ENCODE measurements at places on chromosomes 5 and 9.

- no peak for DNase-seq
Measured at GRCh38 chr5:138529812-138530211, 13.2 kb downstream of the ETF1 start.

- no peak for DNase-seq
Measured at GRCh38 chr5:132253452-132254320, 3.8 kb upstream of the PDLIM4 start.

- no peak for DNase-seq
Measured at GRCh38 chr9:112140936-112141335, 34.2 kb downstream of the SUSD1 start.

GRCh38 chr9:125988479-125989050, 241.4 kb downstream of the PBX3 start:
- DNase-seq: no peak

- no peak for DNase-seq
Measured at GRCh38 chr5:72691751-72692150, 124.7 kb upstream of the TNPO1 start.

- DNase-seq: no peak
Measured at GRCh38 chr5:56757077-56757476, 58.3 kb upstream of the MAP3K1 start.

GRCh38 chr9:94649100-94649819, 9.9 kb upstream of the FBP1 start:
- DNase-seq: no peak

DNA sequence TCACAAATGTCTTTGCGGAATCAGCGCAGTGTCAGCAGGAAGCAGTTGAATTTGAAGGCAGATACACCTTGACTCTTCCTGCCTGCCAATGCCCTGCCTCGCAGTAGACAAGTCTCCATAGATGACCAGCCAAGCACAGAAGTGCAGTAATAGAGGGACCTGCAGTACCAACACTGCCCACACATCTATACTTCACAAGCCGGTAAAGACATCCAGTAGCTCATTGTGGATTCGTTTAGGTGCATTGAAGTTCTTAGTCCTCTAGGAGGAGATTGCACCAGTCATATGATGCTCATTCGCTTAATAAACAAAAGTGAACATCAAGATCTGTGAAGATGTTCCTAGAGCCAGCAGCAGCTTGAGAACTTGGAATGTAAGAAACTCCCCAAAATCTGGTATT, 7.1 kb upstream of the IFNA2 start:
- DNase-seq: no peak

DNA sequence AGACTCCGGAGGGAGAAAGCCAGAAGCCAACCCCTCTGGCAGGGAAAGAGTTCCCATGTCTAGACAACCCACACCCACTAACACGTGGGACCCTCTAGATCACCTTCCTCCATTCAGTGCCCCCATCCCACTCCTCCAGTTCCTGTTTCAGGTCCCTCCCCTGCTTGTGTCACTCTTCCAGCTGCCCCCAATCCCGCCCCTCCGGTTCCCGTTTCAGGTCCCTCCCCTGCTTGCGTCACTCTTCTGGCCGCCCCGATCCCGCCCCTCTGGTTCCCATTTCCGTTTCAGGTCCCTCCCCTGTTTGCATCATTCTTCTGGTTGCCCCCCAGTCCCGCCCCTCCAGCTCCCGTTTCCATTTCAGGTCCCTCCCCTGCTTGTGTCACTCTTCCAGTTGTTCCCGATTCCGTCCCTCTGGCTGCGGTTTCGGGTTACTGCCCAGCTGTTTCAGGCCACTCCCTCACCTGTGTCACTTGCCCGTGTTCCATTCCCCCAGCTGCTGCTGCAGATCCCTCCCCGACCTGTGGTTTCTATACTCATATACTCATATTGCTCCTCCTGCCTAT, 64.8 kb upstream of the RANBP6 start:
- DNase-seq: peak; percentile 65

DNA sequence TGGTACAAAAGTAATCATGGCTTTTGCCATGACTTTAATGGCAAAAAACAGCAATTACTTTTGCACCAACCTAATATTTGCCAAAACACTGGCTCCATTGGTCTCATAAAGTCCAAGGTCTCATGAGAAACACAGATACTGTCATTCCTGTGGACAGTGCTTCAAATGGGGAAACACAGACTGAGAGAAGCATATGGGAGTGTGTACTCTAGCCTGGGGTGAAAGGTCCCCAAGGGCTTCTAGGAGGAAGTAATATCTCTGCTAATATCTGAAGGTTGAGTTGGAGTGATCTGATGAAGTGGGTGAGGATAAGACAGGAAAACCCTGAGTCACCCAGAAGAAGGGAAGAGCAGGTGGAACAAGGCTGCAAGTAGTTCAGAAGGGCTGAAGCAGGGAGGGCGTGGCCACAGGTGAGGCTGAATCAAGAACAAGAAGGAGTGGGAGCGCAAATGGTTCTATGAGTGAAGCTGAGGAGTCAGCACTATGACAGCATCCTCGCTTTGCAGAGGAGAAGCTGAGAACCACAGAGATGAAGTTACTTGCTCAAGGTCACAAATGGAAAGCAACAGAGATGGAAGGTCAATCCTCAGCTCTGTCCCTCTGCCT, 164.1 kb downstream of the ASTN2 start:
- no peak for DNase-seq

DNA sequence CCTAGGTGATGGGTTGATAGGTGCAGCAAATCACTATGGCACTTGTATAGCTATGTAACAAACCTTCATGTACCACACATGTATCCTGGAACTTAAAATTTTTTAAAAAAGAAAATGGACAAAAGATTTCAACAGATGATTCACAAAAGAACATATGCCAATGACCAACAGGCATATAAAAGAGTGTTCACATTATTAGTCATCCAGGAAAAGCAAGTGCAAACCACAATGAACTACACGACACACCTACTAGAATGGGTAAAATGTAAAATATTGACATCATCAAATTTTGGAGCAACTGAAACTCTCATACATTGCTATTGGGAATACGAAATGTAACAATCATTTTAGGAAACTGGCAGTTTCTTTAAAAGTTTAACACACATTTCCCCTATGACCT, 109.9 kb downstream of the YIPF5 start:
- no peak for DNase-seq

GRCh38 chr9:21334701-21335632, at the start of gene KLHL9:
TSS of gene KLHL9 (minus strand) at chr9:21335404. CDS start at chr9:21334859, 545 bp downstream.
- peak; percentile 73 for DNase-seq

DNA sequence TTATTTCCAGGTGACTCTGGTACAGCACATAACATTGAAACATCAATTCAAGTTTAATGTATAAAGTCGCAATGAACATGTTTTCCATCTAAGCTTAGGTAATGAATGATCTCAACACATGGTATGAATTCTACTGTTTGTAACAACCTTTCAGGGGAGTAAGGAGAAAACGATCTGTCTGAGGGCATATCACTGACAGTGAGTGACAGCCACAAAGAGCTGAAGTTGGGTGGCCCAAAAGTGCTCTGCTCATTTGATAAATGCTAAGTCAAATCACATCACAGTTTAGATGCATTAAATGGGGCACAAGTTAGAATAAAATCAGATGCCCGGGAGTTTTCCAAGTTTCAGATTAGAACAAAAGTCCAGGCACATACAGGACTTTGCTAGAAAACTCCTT, 1.2 kb downstream of the FANCC start:
- no peak for DNase-seq

- no peak for DNase-seq
Measured at GRCh38 chr5:31767335-31768031, 128.6 kb downstream of the PDZD2 start.

DNA sequence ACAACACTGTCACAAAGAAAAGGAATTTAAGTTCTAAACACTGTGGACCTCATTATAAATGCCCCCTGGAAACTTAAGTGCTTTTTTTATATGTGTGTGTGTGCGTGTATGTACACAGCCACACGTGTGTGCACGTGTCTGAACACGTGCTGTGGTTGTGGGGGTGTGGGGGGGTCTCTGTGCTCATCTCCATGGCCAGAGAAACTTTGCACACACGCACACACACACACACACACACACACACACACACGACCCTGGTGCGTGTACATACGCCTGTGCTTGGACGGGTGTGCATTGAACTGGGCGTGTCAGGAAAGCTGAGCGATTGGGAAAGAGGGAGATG, 27.9 kb downstream of the AMBP start:
- no peak for DNase-seq

DNA sequence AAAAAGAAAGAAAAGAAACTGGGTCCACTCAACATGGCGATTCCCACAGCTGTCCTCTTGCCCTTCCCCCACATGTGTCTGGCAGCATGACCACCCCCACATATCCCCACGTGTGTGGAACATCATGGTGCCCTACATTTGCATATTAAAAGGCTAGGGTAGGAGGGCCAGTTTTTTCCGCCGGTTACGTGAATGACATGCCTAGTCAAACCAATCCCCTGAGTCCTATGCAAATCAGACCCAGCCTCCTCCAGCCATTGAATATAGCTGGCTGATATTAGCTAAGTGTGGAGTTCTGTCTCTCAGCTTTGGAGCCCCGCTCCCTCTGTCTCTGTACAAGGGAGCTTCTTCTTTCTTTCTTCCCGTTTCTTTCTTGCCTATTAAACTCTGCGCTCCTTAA, 33.0 kb upstream of the CCDC112 start:
- no peak for DNase-seq

GRCh38 chr5:141914797-141915196, 8.9 kb upstream of the DELE1 start:
- no peak for DNase-seq

DNA sequence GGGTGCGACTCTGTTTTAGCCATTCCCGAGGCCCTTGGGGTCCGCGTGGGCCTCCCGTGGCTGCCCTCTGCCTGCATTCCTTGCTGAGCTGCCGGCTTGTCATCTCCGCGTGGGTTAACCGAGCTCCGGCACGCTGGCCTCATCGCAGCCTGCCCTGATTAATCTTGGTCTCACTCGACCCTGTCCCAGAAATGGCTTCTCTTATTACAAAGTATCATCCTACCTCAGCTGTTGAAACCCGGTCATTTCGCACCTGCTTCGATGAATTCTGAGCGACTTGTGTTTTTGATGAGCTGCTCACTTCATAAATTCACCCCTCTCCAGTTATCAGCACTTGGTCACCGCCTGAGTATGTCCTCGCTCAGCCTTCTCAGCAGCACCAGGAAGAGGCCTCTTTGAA, 123.5 kb upstream of the EGFLAM start:
- DNase-seq: no peak

DNA sequence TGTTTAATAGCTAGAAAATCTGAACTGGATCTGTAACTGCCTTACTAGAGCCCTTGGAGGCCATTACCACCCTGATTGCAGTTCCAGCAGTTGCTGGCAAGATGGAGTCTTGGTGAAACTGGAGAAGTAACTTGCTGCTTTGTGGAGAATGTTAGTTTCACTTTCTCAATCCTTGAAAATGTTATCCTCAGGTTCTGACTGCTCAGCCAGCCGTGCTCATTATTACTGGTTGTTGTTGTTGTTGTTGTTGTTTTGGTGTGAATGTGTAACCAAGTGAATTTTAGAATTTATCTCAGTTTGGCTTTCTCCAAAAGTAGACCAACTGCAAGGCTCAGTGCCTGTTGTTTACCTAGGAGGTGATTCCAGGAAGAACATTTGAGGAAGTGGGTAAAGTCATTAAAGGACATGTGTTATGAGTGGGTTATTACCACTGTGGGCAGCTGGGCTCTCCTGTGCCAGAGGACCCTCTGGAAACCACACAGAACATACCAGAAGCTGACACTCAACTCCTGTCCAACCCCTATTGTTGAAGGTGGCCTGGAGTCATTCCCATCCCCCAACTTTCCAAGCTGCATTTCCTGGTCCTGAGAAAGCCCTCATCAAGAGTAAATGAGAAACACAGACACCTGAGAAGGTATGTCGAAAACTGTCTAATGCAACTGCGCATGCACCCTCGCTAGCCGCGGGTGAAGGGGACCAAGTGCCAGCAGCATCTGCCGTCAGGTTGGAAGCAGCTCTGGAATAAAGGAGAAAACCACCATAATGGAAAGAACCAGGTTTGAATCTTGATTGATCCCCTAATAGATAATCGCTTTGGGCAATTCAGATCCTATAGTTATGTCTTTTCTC, 111.6 kb downstream of the CMYA5 start:
- no peak for DNase-seq

DNA sequence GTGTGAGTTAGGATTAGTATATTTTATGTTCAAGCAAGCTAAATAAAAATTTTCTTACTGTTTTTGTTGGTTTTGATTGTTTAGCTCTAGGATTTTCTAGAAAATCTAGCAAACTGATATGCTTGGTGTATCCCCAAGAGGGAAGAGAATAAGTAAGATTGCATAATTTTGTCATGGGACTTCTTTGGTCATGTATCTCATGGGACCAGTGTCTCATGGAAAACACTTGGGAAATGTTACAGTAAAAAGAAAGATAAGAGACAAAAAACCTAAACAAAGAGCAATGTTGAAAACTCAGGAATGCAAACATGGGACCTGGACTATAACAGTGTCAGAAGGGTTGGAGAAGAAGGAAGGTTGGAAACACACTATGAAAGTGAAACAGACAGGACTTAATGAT, 119.4 kb downstream of the TLR4 start:
- DNase-seq: no peak

DNA sequence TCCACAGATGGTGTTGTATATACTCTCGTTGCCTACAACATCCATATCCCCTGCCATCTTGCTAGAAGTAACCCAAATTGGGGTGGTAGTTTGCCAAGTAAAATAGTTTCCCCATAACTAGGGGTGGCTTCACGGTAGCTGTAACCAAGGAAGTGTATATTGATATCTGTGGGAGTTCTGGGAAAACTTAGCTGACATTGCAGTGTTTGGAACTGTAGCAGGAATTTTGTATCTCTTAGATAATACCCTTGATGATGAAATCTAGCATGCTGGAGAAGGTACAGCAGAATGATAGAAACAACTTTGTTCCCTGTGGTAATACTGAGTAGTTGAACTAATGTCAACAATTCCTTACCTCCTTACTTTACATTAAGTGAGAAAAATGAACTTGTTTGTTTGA, 29.8 kb downstream of the FBXL7 start:
- no peak for DNase-seq

DNA sequence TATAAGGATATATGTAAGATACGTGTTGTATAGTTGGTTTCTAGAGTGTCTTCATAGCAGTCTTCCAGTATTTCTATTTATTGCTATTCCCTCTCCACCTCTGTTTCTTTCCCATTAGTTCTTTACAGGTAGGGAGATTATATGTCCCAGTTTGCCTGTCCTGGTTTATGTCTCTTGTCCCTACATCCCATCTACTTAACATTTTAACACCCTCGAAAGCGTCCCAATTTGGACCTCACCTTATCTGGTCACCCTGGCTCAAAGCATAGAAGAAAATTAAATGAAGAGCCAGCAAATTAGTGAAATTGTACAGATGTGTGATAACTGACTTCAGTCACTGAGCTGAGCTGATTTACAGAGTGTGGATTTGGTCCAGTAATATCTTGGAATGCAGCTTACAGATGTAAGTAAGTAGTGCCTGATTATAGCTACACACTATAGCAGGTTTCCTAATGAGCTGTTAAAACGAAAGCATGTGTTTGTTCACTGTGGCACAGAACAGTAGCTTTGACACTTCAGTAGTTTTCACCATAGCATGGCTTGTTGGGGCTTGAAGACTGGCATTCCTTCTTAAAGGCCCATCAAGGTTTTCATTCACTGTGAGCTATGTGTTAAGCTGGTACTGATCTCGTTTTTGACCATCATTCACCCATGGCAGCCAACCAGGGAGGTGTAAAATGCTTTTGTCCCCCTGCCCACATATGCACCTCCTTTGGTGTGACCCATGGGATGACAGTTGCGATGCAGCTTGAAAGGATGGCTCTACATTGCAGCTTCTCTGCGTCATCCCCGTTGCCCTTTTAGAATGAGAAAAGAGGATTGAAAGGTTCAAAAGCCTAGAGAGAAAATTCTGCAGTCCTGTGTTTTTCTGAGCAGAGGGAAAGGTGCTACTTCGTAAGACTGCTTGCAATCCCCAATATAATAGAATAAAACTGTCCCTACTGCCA, 192.1 kb upstream of the DMRT1 start:
- DNase-seq: no peak
